ENCODE measurements at places on chromosomes 1 and 21.

GRCh38 chr1:217311766-217312165 lies 319.1 kb downstream of the GPATCH2 start:
- DNase-seq, result no peak

- DNase-seq, result no peak
Measured at GRCh38 chr1:234375672-234376071, 2.4 kb downstream of the COA6 start.

DNA sequence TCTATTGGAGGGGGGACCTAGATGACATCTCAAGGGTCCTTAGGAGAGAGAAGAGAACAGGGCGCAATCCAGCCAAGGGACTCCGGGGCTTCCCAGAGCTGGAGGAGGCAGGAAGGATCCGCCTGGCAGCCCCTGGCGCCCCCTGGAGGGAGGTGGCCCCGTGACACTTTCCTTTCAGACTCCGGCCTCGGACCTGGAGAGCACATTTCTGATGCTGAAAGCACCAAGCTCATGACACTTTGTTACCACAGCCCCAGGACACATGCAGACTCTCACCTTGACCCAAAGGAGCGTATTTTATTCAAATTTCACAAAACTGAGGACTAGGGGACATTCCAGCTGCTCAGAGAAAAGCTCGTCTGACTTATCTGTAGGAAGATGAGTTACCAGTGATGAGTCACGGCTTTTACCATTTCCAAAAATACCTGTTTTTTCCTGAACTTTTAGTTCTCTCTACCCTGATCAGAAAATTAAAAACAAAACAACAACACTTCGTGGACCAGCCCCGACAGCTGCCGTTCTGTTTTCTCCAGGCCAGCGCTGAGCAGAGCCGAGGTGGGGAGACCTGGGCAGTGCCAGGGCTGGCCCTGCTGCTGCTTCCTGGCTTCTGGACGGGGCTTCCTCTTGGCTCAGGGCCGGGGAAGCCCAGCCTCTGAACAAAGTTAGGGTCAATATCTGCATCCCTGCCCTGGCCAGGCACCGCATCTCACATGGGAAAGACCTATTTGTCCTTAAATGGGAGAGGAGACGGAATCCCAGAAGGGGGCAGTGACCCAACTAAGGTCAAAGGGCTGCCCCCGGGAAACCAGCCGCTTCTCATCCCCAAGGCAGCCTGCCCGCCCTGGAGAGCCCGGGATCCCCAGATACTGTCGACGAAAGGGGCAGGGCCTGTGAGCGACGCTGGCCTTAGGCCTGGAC lies 21.6 kb upstream of the POFUT2 start:
- peak; percentile 64 for DNase-seq

- no peak for DNase-seq
Measured at GRCh38 chr1:59755069-59755685, 59.6 kb upstream of the HOOK1 start.

DNA sequence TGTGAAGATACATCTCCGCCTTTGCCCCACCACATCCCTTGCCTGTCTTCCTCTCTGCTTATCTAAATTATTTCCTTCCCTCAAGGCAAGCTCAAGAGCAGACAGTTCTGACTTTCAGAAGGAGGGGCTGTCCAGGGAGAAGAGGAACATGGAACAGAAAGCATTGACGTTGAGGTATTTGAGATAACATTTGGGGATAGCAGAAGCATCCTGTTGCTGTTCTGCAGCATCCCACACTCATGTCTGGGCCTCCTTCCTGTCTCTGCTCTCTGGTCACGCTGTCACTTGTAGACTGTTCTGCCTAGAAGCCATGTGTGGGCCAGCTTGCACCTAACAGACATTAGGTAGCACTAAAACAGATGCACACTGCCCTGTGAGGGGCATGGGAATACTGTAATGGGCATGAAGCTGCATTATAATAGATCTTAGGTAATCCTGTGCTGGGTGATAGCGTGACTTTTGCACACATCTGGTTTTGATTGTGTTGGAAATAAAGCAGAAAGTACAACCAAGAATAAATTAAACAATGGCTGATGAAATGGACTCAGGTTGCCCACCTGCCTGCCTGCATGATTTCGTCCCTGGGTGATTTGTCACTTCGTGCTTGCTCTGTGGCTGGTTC lies 660 bp upstream of the RD3 start:
- DNase-seq, result no peak

DNA sequence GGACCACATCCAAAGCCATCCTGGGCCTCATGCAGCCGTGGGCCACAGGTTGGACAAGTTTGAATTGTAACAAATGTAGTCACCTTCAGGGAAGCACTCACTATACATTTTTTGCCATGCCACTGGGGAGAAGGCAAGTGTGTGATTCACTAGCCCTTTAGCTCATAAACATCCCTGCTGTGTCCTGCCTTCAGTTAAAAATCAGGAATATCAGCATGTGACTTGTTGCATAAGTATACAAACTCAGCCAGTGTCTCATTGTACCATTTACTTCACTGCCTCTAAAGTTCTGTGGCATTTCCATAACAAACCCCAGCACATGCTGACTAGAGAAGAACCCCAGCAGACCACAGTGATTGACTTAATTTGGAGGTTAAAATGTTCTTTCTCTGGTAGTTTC lies 142.0 kb upstream of the C1orf105 start:
- no peak for DNase-seq

DNA sequence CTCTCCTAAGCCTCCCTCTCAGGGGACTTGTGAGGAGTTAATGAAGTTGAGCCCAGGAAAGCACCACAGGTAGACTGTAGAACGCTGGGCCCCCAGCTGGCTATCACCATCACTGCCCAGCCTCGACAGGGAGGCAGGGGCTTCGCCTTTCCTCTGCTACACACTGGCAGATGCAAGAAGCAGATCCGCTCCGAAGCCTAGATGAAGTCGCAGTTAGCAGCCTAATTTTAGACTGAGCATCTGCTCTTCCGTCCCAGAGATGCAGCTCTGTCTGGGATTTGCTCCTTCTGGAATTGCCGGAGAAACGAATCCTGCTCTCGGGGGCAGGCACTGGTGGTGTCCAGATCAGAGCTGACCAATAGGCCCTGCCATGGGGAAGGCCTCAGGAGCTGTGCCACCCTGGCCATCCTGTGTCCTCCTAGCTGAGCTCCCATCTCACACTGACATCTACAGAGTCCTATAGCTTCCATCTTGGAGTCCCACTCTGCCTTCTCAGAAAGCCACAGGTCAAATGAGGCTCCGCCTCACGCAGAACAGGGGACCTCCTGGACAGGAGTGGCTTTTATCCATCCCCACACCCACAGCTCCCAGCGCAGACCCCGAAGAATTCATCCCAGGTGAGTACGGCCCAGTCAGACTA lies 186.8 kb upstream of the EDN2 start:
- DNase-seq, result no peak
